Right hindlimb (tissue), 1 donor: ENCODE measurements at places on chromosomes 3 and 15.

DNA sequence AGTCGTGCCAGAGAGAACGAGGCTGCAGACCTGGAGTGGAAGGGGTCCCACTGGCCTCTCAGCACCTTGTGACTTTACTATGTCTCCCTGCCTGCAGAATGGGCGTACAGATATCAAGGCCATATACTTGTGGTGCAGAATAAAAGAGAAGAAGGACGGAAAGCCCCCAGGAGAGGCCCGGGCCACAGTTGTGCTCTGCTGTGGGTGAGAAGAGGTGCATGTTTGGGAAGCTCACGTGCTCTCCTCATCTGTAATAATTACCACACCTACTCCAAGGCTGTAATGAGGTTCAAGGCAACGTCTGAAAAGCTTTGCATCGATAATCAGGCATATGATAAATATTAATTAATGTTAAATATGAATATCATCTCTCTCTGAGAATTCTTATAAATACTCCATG lies 58.0 kb downstream of the MGLL start:
- DNase-seq = no peak

DNA sequence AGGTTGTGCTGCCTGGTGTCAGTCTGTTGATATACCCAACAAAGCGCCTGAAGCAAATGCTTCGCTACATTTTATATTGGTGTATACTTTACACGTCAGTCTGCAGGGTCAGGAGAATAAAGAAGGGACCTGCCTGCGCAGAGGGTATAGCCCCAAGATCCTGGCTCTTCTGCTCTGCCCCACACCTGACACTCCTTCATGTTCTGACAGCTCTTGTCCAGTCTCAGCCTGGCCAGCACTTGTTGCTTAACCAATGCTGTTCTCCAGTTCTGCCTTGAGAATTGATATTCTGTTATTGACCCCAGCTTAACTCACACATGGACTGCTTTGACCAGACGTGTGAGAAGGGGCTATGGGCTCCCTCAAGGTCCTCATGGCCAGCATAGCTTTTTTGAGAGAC lies 35.8 kb upstream of the BSN start:
- DNase-seq = no peak

DNA sequence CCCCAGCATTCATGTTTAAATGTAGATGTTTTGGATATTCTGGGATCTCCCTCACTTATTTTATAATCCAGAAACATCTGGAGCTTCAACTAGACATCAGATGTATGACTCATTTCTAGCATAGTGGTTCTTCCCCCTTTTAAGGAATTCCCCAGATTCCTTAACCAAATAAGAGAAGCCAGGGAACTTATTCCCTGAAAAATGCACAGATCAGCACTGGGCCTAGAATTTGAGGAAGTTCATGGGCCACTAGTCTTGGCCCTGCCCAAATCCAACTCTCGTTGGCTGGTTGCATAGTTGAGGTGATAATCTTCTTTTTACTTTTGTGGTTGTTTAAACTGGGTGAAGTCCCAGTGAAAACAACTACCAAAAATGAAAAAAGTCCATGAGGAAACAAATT lies 20.4 kb downstream of the RARRES1 start:
- no peak for DNase-seq

GRCh38 chr15:34597316-34597715 lies 13.9 kb upstream of the GOLGA8B start:
- DNase-seq = no peak

GRCh38 chr3:120506828-120507774 lies 56.3 kb upstream of the FSTL1 start:
- no peak for DNase-seq

DNA sequence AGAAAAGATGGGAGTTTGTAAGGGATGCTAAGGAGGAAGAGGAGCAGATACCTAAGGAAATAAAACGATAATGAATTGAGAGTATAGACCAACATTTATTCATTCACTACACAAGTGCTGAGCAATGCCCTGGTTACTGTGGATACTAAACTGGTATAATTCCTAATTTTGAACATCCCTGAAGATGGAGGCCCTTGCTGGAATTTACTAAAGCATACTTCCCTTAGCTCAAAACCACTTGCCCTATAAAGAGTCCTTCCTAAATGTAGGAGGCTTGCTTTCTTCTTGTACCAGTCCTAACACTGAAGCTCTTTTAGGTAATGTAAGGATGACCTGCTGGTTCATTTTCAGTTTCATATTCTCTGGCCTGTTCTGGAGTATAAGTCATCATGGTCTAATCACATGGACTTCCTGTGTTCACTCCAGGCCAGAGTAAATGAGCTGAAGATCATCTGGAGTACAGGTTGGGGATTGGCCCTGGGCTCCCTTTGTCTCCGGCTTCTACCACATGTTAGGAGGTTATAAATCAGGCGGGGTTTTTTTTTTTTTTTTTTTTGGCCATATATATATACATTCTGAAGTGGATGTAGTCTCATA lies 40.1 kb upstream of the MTMR10 start:
- DNase-seq = no peak

GRCh38 chr3:4835616-4836043 lies 143.6 kb upstream of the BHLHE40 start:
- no peak for DNase-seq

- peak; percentile 75 for DNase-seq
Measured at GRCh38 chr15:63048776-63049665, 6.5 kb downstream of the TPM1 start.

DNA sequence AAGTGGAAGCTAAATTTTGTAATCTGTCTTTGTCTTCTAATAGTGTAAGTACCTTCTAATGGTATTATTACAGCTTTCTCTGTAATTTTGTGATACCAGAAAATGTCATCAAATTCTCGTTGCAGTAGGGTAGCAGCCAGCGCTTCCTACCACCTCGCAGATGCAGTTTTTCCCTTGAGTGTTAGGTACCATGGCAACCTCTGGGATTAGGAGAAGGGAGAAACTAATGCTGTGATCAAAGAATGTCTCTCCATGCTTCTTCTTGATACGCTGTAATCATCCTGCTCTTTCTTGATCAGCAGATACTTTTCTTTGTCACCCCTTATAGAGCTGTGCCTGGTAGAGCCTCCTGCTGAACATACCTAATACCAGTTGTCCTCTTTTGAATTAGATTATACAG lies 27.7 kb downstream of the SRP14 start:
- DNase-seq = no peak

DNA sequence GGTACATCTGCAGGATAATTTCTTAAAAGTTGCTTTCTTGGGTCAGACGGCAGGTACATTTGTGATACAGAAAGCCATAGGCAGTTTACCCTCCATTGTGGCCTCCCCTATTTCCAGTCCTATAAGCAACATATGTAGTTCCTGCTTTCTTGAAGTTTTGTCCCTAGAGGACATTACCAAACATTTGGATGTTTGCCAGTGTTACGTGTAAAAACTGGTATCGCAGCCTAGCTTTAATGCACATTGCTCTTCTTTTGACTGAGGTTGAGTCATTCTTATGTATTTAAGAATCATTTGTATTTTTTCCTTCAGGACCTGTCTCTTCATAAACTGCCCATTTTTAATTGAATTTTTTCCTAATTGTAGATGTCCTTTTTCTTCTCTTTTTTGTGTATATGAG lies 114.3 kb downstream of the DIPK2A start:
- no peak for DNase-seq

DNA sequence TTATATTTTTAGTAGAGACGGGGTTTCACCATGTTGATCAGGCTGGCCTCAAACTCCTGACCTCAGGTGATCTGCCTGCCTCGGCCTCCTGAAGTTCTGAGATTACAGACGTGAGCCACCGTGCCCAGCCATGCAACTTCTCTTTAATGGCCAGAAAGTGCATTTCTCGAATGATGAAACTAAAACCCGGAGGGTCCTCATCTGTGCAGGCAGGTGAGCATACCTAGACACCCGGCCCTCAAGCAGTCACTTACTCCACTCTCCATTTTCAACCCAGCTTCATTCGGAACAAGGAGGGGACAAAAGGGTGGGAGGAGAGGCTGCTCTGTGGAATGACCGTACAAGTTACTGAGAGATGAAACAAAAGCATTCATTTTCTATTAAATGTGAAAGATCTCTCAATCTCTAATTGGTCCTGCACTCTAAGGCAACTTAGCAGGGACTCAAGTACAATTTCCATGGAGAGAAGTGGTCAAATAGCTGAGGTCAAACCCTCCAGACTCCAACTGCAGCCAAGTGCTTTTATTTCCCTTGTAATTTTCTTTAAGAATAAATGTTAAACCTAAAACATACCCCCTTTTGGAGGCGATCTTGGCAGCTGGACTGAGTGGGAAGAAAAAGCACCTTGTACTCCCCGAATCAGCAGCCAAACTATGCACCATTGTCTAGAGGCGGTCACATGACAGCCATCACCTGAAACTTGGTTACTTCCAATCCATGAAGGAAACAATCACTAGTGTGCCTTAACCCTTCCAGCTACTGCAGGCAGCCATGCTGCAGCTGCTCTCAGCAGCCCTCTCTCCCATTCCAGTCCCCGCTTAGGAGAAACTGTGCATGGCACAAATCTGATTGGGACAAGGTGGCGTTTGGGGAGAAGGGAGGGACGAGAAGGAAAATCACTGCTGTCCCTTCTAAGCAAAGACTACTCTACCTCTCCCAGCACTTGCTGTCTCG lies 62.2 kb downstream of the VGLL4 start:
- peak; percentile 70 for DNase-seq

- DNase-seq = no peak
Measured at GRCh38 chr3:176068750-176069149, 1128.5 kb downstream of the TBL1XR1 start.

DNA sequence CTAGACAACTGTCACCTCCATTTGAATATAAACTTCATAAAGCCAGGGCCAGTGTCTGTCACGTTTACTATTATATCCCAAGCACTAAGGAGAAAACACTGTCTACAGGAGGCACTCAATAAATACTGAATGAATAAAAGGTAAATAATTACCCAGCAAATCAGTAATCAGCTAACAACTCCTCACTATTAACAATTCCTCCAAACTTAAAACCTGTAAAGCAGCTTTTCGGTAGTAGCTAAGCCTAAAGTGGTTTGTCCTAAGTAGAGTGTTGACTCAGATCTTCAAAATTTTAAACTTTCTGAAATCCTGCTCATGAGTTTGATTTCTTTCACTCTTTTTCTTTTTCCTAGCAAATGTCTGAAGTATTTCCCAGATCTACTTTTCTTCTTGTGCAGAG lies 39.9 kb downstream of the C3orf80 start:
- DNase-seq = no peak

GRCh38 chr3:36653095-36653494 lies 111.3 kb downstream of the DCLK3 start:
- no peak for DNase-seq

GRCh38 chr3:8981296-8981695 lies 18.0 kb upstream of the RAD18 start:
- no peak for DNase-seq

DNA sequence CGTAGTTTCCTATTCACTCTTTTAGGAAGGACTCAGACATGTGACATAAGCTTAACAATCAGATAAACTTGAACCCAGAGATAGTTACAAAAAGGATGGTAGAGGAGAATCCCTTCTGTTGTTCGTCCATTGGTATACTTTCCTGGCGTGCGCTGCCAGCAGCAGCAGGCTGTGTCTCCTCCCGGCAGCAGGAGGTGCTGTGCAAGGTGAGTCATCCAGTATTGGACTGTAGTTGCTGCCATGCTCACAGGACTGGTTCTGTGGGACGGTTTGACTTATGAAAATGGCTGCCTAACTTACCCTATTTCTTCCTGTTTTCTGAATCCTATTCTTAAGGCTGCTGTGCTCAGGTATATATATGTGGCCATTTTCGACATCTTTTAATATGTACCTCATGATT lies 253.4 kb upstream of the LRRC3B start:
- DNase-seq = no peak

DNA sequence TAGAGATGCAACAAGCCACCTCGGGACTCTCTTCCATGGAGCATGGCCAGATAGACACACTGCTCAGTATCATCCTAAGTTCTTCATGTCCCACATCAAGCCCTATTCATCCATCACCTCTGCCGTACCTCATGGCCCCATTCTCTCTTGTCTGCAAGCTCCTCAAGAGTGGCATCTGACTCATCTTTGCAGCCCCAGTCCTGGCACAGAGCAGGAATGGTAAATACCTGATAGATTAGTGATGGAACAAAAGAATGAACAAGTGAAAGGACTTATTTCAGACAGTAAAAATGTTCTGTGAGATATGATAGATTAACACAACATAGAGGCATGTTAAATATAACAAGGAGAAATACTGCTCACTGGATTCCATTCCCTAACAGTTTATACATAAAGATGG lies 176.4 kb downstream of the ISL2 start:
- DNase-seq = no peak

GRCh38 chr15:74041777-74042435 lies 40.4 kb downstream of the GOLGA6A start:
- no peak for DNase-seq

DNA sequence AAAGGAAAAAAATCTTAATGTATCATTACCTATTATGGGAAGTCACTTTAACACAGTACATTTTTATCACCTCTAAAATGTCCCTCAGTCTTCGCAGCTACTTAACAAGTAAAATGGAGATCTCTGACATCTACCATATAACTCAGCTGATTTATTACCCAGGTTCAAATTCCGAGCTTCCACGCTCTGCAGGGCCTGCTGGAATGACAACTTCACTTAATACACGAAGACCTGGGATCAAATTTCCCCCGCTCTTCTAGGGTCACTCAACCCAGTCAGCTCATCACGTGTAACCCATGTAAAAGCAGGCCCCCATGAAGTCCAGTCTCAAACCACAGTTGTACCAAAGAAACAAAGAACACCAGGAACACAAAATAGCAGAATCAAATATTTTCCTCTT lies 44.2 kb upstream of the ACP3 start:
- DNase-seq = no peak

DNA sequence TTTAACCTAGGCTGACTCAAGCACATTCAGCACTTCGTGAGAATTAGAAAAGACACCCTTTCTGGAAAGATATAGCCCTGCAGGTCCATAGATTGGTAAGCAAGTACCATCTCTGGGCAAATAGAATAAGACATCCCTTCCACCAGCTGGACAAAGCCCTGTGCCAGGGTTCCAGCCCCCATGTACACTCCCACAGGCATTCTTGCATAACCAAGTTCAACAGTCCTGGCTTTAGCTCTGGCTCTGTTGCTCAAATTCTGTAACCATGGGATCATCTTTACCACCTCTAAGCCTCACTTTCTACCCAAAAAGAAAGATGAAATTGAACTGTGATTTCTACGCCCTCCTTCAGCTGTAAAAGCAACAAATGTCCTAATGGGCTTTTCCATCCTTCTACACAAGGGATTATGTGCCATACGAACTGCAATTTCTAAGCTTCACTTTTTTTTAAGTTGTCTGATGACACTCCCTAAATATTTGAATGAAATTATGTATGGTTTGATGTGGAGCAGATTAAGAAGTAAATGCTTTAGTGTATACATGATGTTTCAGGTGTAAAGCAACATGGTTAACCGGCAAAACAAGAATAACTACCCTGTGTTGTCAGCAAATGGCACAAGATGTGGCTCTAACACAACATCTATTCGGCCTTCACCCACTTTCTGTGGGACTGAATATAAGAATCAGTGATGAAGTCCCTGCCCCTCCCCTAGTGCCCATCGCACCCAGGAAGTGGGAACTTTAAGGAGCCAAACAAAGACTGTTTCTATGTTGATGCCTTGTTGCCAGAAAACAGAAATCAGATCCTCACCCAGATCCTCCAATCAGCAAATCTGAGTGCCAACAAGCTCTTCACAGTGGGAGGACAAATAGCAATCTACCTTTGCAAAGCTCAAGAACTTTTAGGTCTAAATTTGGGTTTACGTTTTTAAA lies 165.7 kb downstream of the P3H2 start:
- no peak for DNase-seq
